Articular chondrocyte of knee joint (primary cell): ENCODE measurements at places on chromosomes 13 and 19. TPM values are rescaled to one million over a fixed set of nuclear protein-coding genes. Genes with fewer than 3 reads are reported as not detected.

BLVRB gene
- 51.1 and 67.9 TPM in 2 replicates for total RNA-seq

SIGLECL1 gene
- not detected in 2 replicates for total RNA-seq

CYP4F8 gene
- total RNA-seq = not detected in 2 replicates

SOX21 gene
- not detected in 2 replicates for total RNA-seq

CERS1 gene
- total RNA-seq = 0.11 and 0.13 TPM in 2 replicates

FGF21 gene
- total RNA-seq = not detected in 2 replicates

ZNF799 gene
- 2.9 and 4.4 TPM in 2 replicates for total RNA-seq

RXFP2 gene
- total RNA-seq = not detected in 2 replicates

C19orf67 gene
- total RNA-seq = not detected in 2 replicates

DLL3 gene
- 0.11 and 0.13 TPM in 2 replicates for total RNA-seq

NXNL1 gene
- not detected in 2 replicates for total RNA-seq

DCLK1 gene
- total RNA-seq = 2.2 and 3.8 TPM in 2 replicates

POU4F1 gene
- not detected in 2 replicates for total RNA-seq

TUBB4A gene
- not detected in 2 replicates for total RNA-seq

GIPR gene
- 1.3 and 1.4 TPM in 2 replicates for total RNA-seq
